ENCODE measurements at places on chromosomes 12 and 14. TPM values are rescaled to one million over a fixed set of nuclear protein-coding genes. Genes with fewer than 3 reads are reported as not detected.
A peak's percentile ranks its signal among the peaks of the same experiment; 100 is the strongest.

Gene NANOG
- not detected for total RNA-seq

Gene ADAM21
- 0.40 TPM for total RNA-seq

Gene PTPRO
- total RNA-seq: 3.0 TPM

Gene PRPF40B
- total RNA-seq: 5.9 TPM

Gene INSM2
- not detected for total RNA-seq

Gene FSCB
- not detected for total RNA-seq

Gene SLC8A3
- total RNA-seq: 0.40 TPM

Gene TAS2R20
- not detected for total RNA-seq

Gene GLIPR1
- total RNA-seq: 71.9 TPM

Gene INHBE
- total RNA-seq: 1.6 TPM

Gene CMKLR1
- 0.51 TPM for total RNA-seq

Gene HHIPL1
- total RNA-seq: 2.5 TPM

Gene CLIP1
- total RNA-seq: 38.2 TPM

Gene POTEM
- total RNA-seq: 0.57 TPM

Gene ANO2
- total RNA-seq: 1.2 TPM

Gene CCDC196
- not detected for total RNA-seq

Gene NEUROD4
- total RNA-seq: not detected

DNA sequence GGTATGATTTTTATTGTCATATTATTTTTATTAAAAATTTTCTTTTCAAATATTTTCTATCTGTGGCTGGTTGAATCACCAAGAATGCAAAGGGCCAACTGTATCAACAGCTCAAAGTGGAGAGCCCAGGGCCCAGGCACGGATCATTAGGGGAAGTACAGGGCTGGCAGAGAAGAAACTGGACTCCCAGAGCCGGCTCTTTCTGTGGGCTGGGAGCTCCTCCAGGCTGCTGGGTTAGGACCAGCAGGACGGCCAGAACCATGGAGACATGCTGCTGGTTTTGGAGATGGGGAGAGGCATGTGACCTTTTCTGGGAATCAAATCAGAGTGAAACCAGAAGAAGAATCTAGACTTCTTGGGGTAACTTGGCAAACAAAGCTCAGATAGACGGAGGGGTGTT, 220.5 kb downstream of the CACNA1C start:
- peak; percentile 29 for DNase-seq

GRCh38 chr14:35163384-35163783, 41.0 kb downstream of the PRORP start:
- DNase-seq: no peak

- no peak for DNase-seq
These were observed 295.0 kb upstream of the MGAT4C start for GRCh38 chr12:86551146-86551571.

GRCh38 chr14:78479127-78479780, 309.1 kb downstream of the NRXN3 start:
- no peak for DNase-seq

GRCh38 chr14:39102265-39102968, 618 bp downstream of the SEC23A start:
- peak; percentile 46 for DNase-seq

- no peak for DNase-seq
These were observed 162.1 kb downstream of the NTF3 start for GRCh38 chr12:5593998-5594397.

- no peak for DNase-seq
These were observed 966.7 kb upstream of the FBXO33 start for GRCh38 chr14:40398981-40399380.

DNA sequence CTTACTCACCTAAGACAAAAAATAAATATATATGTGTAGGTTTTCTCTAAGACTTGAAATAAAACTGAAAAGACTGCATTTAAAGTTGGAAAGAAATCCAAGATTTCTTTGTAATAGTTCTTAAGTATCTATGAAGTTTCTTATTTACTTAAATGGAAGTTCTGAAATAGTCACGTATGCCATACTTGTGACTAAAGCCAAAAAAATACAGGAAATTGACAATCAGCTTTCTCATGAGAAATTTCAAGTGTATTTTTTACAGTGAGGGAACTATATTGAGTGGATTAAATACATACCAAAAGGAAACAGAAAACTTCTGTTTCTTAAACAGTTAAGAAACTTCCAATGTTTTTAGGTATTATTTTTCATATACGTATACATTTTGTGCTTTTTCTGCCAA, 188.1 kb downstream of the DPY19L2 start:
- no peak for DNase-seq

DNA sequence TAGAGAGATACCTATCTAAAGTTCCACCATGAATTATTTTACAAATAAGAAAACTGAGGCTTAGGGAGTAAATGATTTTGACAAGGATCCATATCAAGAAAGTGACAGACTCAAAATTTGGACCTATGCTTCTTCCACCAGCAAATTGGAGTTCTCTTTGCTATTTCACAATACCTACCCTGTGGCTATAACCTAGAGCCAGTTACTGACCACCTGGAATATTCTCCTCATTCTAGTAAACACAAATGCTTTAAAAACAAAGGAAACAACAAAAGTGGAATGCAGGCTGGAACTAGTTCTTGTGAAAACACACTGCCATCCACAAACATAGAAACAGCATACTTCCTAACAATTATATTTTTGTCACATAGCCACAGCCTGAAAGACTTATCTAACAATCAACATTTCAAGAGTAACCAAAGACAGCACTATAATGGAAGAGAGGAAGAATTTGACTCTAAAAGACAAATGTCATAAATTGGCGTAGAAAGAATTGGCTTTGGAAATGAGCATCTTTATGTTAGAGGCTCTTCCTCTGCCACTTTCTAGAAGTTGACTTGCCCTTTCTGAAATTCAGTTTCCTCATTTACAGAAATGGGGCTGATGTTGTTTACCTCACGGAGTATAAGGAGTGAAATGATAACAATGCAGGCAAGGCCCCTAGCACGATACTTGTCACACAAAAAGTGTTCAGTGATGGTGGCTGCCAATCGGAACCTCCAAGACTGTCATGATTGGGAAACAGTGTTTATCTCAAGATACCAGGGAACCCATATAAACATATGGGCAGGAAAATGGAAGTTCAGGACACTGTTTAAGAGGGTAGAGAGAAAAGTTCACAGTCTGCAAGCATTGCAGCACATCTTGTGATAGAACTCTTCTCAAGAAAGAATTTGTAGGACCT, 138.6 kb upstream of the LGR5 start:
- DNase-seq: no peak

DNA sequence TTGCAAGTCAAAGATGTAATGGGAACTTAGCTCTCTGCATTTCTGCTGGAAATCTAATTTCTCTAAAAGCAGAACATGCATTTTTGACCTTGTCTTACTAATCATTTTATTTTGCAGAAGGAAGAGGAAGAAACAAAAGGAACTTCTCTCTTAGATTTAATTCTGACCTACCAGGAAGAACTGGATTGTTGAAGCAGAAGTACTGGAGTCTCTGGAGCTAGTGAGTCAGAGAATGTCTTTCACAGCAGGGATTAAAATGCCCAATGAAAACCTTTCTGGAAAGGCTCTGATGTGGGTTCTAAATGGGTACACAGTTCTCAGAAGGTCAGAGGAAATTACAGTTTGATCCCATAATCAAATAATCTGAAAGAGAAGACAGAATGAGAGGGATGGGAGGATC, 70.8 kb upstream of the GNG2 start:
- no peak for DNase-seq

- DNase-seq: no peak
These were observed 60.0 kb downstream of the HRK start for GRCh38 chr12:116821291-116821690.

GRCh38 chr12:69470189-69471075, at the start of gene FRS2:
Gene FRS2, plus strand, starts transcription at chr12:69470388. Its CDS starts 98,643 bp downstream, at chr12:69569031.
- peak; percentile 94 for DNase-seq

DNA sequence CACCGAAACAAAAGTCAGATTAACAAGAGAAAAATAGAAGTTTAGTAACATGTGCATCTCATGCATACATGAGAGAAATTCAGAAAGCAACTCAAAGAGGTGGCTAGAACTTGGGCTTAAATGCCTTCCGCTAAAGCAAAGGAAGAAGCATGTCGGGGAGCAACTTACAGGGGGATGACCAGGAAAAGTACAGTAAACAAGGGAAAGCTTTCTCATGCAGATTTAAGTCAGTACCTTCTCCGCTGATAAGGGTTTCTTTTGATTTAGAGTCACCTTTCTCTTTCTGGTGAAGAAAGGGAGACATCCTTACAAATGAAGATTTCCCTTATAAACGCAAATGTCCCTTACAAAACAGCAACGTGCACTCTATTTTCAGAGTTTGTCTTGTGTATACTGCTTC, 6.0 kb upstream of the RNASE6 start:
- DNase-seq: no peak

DNA sequence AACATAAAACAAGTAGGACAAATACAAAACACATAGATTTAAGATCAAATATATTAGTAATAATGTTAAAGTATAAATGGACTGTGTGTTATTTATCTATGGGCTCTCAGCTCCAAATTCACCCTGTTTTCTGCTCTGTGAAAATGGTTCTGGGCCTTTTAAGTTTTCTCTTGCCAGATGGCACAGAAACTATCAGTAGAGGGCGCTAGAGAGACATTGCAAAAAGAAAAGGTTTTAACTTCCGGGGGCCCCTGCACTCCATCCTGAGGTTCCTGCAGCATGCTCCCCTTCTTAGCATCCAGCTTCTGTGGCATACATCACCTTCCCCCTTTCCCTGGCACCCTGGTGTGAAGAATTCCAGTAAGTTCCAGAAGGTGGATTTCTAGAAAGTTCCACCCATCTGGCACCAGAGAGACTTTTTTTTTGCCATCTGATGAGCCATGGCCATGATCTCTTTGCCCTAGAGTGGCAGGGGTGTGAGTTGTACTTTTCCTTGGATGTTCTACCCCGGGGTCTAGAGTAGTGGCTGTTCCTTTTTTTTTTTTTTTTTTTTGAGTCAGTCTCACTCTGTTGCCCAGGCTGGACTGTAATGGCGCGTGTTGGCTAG, 29.3 kb downstream of the ZCRB1 start:
- DNase-seq: peak; percentile 4

GRCh38 chr12:62922539-62922938, 12.4 kb downstream of the PPM1H start:
- DNase-seq: peak; percentile 42

- no peak for DNase-seq
These were observed 11.6 kb downstream of the LPCAT3 start for GRCh38 chr12:7006639-7007038.

- DNase-seq: no peak
These were observed 3.0 kb downstream of the ZNF605 start for GRCh38 chr12:132953163-132953425.

DNA sequence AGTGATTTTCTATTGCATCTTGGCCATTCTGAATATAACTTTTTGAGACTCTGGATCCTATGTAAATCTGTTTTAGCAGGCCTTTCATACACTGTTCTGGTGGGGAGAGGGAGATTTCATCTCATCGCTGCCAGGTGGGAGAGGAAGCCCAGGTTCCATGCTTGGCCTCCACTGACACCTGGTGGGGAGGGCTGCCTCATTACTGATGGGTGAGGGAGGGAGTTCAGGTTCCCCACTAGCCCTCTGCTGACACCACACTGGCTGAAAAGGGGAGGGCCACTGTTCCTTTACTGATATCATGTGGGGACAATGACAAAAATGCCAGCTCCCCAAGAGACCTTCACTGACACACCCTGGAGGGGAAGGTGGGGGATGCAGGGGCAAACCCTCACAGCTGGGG, 2.4 kb upstream of the GALNT8 start:
- DNase-seq: no peak

Data from Daoy (cell line).